ENCODE measurements at places on chromosomes 1 and 21.

DNA sequence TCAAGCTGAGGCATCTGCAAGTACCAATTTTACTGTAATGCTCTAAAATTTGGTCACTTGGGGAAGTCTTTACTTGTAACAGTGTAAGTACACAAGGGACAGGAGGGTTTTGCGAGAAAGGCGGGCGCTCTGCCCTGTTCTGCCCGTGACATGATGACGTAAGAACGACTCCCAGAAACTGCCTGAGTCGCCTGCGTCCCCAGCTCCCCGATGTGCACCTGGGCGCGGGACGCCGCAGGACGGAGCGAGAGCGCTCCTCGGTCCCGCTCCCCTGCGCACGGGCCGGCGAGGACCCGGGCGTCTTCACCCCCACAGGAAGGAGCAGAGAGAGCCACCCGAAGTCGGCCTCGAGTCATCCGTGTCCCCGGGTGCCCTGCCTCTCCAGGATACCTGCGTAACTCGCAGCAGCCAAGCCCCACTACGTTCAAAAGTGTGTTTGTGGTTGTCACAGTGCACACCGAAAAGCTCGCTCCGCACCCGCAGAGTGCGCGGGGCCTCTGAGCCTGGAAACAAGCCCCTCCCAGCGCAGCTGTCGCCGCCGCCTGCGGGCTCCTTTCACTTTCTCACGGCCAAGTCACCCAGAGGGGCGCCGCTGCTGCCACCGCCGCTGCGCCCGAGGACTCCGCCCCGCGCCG, 3.3 kb upstream of the ZBTB18 start:
- DNase-seq = no peak

DNA sequence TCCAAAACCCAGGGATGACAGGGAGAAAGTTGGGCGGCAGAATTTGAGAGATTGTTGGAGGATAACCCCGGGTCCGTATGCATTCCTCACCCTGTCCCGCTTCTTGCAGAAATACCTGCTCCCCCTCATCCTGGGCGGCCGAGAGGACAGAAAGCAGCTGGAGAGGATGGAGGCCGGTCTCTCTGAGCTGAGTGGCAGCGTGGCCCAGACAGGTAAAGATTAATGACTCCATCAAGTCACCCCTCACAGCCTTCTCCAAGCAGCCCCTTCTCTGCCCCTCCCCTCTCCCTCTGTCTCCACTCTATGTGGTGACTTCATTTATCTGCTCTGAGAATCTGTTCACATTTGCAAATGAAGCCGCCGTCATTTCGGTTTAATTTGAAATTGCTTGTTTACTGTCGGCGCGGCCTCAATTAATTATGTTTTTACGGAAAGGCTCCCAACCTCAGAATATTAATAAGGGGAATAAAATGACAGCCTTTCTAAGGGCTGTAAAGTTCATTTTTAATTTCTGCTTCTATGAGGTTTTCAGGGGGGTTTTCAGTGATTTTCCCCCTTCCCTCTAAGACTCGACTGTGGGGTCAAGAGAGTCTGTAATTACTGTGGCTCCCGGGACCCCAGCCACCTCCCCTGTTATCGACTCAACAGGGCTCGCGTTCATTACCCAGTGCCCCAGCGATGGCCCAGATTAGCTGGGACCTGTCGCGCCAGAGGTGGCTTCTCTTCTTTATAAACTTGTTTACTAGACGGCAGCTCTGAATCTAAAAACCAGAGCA, 148.3 kb downstream of the PEX14 start:
- no peak for DNase-seq

DNA sequence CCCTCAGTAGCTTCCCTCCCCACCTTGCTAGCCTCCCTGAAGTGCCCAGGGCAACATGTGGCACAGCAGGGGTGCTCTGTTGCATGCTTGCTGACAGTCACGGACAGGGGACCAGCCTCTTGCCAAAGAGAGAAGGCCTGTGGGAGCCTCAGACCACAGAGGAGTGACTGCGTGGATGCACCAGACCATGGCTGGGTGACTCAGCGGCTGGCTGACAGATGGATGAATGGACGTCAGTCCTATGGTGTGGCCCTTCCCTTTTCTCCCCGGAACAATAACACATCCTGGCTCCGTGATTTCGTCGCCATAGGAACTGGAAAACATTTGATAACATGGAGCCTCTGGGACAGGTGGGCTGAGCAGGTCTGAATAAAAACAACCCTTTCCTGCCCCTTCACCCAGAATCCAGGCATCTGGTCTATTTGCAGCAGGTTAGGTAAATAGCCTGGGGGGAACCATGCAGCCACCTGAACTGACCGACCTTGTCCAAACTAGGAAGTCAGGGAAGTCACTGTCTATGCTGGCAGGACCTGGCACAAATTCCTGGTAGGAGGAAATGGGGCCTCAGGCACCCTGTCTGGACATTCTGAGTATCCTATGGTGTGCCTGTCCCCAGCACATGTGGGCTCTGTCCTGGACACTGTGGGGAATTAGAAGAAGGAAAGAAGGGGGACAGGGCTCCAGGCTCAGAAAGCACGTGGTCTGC, 53.3 kb downstream of the NENF start:
- DNase-seq = peak; percentile 100

GRCh38 chr1:15391366-15391765, 18.3 kb upstream of the EFHD2 start:
- DNase-seq = no peak

DNA sequence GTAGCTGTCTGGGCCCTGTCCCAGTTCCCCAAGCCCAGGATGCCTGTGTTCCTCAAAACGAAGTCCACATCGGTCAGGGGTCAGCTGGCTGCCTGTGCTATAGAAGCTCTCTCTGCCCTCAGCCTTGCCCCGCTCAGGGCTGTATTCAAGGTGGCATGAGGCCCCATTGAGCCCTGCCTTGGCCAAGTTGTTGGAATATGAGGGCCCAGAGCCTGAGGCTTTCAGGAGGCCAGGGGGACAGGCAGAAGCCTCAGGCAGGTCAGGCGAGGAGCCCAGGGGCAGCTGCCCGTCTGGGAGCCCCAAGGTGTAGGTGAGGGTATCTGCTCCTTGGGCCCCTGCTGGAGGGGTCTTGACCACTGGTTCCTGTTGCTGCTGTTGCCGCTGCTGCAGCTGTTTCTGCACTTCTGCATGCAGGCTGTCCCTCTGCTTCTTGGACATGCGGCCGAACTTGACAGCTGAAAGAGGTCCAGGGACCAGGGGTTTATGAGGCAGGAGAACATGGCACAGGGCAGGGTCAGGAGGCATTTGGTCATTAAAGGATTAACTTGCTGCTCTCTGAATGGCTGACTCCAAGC, 9.8 kb upstream of the LINGO4 start:
- DNase-seq = no peak

DNA sequence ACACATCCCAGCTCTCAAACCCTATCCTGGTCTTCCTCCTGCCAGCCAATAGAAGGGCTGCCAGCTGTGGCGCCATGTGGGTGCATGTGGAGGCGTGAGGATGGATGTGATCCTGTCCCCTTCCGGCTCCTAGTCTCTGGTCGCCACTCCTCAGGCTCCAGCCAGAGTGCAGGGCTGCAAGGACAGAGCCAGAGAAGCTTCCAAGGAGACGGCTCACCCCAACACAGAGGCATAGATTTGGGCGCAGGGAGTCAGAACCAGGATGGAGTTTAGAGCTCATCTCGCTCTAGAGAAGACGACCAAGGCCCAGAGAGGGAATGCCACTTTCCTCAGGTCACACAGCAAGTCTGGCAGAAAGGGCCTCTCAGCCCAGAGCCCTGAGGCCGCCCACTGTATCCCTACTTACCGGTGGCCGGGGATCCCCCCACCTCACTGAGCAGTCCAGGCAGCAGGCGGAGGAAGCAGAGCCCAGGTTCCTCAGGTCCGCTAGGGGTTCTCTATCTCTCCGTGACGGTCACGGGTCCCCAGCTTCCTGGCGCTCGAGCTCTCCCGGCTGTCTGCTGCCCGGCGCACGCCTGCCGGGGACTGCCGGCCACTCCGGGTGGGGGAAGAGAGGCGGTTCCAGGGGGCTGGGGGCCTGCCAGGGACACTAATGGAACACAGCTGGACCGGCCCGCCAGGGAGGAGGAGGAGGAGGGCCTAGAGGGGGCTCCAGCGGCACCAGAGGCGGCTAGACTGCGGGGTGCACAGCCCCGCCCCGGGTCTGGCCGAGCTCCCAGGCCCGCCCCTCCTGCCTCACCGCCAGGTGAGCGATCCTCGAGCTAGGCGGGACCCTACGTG, at the start of gene COL16A1:
Gene COL16A1, minus strand, starts transcription at position 587 of the 840 bp plus-strand sequence. CDS start 1,824 bp downstream, outside the sequence.
- no peak for DNase-seq

DNA sequence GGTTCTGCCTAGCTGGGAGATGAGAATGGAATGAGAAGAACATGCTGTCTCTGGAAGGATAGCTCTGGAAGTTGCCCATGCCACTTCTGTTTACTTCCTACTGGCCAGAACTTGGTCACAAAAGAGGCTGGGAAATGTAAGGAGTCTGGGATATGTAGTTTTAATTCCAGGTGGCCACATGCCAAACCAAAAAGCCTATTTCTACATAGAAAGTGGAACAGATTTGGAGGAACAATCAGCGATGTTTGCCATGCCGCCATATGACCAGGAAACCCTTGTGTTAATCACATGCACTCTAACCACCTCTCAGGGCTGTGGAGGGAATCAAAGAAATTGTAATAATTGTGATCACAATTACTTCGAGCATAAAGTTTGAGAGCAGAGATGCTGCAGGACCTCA, 10.0 kb upstream of the OLIG2 start:
- no peak for DNase-seq

- DNase-seq = no peak
Observed at GRCh38 chr21:42763581-42764442, 110.4 kb downstream of the PDE9A start.

- DNase-seq = peak; percentile 64
Observed at GRCh38 chr1:209106237-209106741, 477.2 kb upstream of the CAMK1G start.

- DNase-seq = no peak
Observed at GRCh38 chr1:246200738-246201137, 306.3 kb downstream of the SMYD3 start.

- DNase-seq = no peak
Observed at GRCh38 chr1:159892944-159893343, 7.0 kb downstream of the CFAP45 start.

- peak; percentile 98 for DNase-seq
Observed at GRCh38 chr1:202034683-202035462, 24.5 kb downstream of the ELF3 start.

DNA sequence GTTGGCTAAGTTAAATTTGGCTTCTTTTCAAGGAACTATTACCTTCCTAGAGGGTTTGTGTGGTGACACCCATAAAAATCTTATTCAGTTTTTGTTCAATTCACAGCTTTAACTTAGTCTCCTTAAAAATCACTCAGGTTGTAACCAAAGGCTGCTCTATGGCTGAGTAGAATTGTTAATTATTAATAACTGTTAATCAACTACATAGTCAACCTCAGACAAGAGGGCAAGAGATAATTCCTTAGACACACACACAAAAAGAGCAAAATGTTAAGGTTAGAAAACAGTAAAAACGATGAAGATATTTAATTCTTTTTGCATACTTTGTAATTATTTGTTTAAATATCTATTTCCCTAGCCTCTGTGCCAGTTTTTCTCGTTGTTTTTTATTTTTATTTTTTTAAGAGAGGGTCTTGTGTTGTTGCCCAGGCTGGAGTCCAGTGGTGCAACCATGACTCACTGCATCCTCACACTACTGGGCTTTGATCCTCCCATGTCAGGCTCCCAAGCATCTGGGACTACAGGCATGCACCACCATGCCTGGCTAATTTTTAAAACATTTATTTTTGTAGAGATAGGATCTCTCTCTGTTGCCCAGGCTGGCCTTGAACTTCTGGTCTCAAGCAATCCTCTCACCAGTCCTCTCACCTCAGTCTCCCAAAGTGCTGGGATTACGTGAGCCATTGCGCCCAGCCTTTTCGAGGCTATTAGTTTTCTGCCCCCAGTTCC, 215.2 kb downstream of the DISC1 start:
- DNase-seq = peak; percentile 50

DNA sequence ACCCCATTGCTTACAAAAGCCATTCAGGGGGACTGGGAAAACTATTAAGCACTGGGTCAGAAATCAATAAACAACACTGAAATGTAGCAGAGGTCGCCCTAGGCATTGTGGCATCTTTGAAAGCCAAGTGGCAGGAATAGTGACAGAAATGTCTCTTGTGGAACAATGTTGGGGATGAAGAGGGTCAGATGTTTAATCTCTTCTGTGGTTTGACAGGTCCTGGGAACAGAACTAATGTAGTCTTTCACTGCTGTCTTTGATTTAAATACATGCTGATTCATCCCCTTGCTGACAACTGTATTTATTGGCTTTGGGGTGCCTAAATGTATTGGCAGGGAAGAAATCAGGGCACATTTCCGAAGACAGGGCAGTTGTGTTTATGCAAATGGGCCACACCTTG, 194.8 kb downstream of the ATG4C start:
- no peak for DNase-seq

DNA sequence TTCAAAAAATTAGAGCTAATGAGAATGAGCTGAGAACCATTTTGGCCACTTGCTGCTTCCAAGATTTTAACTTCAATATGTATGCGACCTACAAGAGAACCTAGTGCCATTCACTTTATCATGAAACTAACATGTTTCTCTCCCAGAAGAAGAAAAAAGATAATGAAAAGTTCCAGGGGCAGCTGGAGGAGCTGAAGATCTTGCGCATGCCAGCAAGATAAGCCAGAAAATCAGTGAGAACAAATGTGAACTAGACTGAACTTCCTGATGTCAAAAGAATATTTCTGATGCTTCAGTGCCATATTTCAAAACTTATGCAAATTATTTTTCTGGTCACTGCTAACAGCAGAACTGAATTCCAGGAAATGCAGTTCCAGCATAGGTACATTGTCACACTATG, 1265.1 kb downstream of the BRINP3 start:
- DNase-seq = no peak

GRCh38 chr21:17611414-17612022, 1.2 kb downstream of the BTG3 start:
- peak; percentile 65 for DNase-seq

- DNase-seq = no peak
Observed at GRCh38 chr1:43881415-43881814, 52.2 kb upstream of the ARTN start.

DNA sequence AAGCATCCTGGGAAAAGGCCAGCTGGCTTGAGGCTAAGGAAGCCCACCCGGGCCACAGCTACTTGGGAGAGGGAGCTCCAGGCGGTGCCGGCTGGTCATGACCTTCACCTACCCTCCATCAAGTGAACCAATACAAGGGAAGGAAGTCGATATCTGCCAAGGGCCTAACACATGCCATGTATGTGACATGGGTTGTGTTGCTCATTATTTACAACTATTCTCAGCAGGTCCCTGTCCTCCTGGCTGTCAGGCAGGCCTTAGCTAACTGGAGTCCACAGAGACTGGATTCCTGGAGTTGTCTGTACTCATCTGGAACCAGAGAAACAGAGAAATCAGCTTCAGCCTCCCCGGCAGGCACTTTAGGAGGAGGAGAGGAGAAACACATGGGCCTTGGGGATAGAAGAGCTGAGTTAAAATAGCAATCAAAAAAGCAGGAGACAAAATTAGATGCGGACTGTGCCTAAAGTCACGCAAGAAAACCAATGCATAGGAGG, 15.7 kb downstream of the TCEA3 start:
- no peak for DNase-seq

GRCh38 chr1:9382643-9383491, 90.2 kb downstream of the SPSB1 start:
- DNase-seq = no peak

- DNase-seq = no peak
Observed at GRCh38 chr1:56506951-56507491, 72.3 kb downstream of the PLPP3 start.

GRCh38 chr1:156750711-156751450, 594 bp downstream of the HDGF start:
- no peak for DNase-seq
